ENCODE measurements at places on chromosomes 13 and 19.

- DNase-seq = peak; percentile 20
These were observed 1.8 kb upstream of the CEACAM8 start for GRCh38 chr19:42596391-42597072.

DNA sequence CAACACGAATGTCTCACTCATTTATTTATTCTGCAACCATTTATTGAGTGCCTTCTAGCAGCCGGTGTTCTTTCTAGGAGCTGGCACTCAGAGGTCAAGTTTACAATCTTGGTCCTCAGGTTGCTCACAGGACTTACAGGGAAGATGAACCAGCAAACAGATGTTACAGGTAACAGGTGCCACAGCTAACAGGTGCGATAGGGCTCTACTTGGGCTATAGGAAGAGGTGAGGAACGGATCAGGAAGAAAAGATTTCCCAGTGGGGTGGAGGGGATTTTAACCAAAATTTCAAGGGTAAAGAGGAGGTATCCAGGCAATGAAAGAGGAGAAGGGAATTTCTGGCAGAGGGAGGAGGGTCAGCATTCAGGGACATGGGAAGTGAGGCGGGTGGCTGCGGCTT lies 87.3 kb upstream of the FARP1 start:
- peak; percentile 73 for DNase-seq

- DNase-seq = no peak
These were observed 26.8 kb upstream of the ADGRE5 start for GRCh38 chr19:14354445-14354844.

- no peak for DNase-seq
These were observed 35.6 kb upstream of the ZNF599 start for GRCh38 chr19:34808566-34808965.

- no peak for DNase-seq
These were observed 272.8 kb downstream of the COG6 start for GRCh38 chr13:39928261-39928660.

DNA sequence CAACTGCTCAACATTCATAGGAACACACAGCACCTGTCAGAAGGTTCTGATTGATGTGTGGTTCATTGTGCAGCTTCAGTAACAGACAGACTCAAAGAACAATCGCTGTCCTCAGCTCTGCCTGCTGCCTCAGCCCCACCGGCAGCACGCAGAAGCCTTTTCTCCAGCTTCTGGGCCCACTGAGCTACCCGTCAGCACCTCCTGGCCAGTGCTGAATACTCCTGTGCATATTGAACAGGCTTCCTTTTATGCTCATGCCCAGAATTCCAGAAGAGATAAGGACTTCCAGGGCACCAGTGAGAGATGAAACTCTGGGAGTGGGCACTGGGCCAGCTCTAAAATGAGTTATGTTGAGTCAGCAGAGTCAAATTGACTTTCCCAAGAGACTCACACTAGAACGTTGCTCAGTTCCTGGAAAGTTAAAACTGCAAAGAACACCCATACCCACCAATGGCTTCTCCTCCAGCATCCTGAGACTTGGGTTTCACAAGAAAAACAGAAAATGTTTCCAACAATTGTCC lies 119.3 kb downstream of the COL4A1 start:
- no peak for DNase-seq

DNA sequence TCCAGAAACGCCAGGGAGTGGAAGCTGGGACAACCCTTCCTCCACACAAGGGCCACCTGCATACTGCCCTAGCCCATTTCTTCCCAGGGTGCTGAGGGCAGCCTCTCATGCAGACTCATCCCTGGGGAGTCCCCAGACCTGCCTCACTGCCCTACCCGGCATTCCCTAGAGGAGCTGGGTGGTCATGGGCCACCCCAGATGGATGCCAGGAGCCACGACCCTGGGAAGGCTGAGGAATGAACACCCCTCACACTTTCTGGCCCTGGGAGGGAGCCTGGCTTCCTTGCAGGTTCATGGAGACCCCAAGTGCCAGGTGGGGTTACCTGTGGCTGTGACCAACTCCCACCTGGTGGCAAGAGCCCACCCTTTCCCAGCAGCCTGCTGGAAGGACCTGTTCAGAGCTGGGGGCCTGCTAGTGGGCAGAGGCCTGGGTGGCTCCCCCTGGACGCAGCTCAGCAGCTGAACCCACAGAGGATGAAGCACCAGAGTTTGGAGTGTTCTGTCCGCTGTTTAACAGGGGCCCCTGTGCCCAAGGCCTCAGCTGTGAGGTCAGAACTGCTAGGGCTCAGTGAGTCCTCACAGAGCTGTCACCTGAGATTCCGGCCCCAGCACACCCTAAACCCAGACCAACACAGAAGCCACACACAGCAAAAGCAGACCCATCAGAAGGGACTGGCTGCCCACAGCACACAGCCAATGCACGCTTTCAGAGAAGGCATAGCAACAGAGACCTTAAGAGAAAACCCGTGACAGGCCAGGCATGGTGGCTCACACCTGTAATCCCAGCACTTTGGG lies 6.6 kb downstream of the ACP4 start:
- DNase-seq = peak; percentile 51

- DNase-seq = peak; percentile 94
These were observed 31.2 kb downstream of the GADD45B start for GRCh38 chr19:2507109-2507508.

GRCh38 chr13:112715210-112715609 lies 25.4 kb downstream of the ATP11A start:
- no peak for DNase-seq

- peak; percentile 55 for DNase-seq
These were observed 37.5 kb downstream of the SUGP2 start for GRCh38 chr19:18995804-18996241.

- peak; percentile 21 for DNase-seq
These were observed 13.5 kb upstream of the ADGRE1 start for GRCh38 chr19:6873708-6874431.

GRCh38 chr19:50191216-50191615 lies 12.2 kb upstream of the MYH14 start:
- DNase-seq = peak; percentile 43

GRCh38 chr13:108961542-108962125 lies 332.2 kb downstream of the MYO16 start:
- peak; percentile 61 for DNase-seq

DNA sequence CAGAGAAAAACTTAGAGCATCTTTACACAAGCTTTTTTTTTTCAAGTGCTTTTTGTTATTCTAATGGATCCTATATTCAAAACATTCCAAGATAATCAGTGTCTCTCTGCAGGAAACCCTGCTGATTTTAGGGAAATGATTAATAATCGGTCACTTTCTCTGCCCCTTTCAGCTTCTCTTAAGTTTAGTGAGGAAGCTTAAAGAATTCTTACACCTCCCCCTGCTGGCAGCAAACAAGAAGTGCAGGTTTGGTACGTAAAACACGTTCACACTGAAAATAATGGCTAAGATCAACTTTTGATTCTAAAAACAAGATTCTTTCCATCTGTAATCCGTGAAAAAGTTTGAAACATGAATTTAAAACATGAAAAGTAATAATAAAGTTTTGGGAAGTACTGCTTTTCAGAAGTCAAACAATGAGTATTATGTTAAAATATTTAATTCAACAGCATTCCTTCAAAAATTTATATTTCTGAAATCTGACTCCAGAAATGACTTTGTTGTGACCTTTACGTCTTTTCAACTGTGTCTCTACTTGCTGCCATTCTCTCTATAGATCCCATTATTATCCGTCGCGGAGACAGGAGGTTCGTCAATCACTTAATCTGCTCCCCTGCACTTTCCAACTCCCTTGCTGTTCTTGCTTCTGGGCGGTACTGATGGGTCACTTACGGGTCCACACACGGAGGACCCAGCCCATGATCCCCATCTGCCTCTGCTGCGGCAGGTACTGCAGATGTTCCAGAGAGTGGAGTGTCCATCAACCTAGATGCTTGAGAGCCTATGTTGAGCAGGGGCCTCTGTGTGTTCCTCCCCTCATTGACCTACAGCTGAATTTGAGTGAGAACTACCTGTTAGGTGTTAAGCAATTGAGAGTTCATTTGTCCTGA lies 203.1 kb upstream of the EDNRB start:
- DNase-seq = peak; percentile 59

GRCh38 chr19:42433503-42434260 lies 6.5 kb upstream of the LIPE start:
- DNase-seq = peak; percentile 86

DNA sequence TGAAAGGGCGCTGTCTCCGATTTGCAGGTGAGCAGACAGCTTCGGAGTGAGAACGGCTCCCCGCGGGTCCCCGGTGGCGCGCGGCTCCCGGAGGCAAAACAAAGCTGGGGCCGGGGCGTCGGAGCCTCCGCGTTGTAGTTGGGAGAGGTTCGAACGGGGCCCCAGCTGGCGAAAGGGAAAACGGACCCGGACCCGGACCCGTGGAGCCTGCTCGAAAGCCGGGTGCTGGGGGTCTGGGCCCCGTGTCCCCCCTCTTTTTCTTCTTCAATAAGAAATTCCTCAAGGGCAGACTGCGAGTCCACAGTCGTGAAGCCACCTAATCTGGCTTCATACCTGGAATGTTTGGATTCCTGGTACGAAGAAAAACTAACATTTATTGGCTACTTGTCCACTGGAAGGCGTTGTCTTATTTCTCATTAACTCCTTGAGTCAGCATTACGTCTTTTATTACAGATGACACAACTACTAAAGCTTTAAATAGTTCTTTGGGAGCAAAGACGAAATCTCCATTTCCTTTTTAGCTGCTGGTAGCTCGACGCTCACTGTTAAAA lies 632 bp upstream of the MTIF3 start:
- peak; percentile 73 for DNase-seq

- DNase-seq = no peak
These were observed 64.2 kb downstream of the CCDC70 start for GRCh38 chr13:51925865-51926527.

GRCh38 chr19:46009530-46010510 lies 13.0 kb downstream of the PGLYRP1 start:
- DNase-seq = peak; percentile 72

DNA sequence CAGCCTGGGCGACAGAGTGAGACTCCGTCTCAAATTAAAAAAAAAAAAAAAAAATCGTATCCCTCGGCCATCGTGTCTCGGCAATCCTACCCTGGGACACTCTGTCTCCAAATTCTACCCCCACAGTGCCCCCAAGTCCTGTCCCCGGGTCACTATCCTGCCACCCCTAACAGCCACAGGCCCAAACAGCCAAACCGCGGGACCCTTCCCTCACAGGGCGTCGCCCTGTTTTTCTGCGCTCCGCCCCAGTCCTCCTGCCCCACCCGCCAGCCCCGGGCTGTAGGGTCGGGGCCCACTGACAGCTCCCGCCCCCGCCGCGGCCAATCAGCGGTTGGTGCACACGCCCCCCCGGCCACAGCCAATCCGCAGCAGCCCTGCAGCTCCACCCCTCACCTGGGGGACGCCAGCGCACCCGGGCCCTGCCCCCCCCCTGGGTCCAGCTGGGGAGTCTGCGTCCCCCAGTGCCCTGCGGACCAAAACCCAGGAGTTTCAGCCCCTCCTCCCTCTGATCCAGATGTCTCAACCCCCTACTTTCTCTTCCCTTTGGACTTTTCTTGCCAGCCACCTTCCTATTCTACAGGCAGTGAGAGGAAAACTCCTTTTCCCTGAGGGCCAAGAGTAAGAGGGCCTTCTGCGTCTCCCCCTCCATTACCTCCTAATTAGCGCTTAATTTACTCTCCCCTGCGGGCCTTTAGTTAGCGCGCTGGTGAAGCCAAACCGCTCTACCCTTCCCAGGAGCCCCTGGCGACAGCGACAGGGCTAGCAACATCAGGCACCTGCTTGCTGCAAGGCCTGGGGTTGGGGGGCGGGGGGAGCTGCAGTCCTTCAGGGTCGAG lies 1.5 kb upstream of the BCAT2 start:
- DNase-seq = peak; percentile 99

DNA sequence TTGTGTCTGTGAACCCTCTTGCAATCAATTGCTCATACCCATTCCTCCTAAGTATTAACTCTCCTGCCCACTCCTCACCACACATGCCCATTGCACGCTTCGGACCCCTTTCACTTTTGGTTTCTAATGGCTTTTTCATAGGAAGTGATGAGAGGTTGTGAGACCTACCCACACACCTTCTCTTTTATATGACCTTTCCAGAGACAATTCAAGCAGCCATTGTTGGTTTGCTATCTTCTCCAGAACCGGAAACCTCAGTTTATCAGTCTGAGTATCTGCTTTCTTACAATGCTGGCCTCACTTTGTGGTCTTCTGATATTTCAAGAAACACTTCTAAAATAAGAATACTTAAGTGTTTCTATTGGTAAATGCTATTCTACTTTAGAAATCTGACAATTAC lies 1550.8 kb upstream of the SLC10A2 start:
- DNase-seq = no peak

- DNase-seq = peak; percentile 75
These were observed at the start of gene ITM2B for GRCh38 chr13:48233046-48233888. ITM2B (plus strand) TSS chr13:48233206; CDS start chr13:48233361, 155 bp downstream.

- no peak for DNase-seq
These were observed at the start of gene GPR18 for GRCh38 chr13:99258210-99258860. GPR18 (minus strand) TSS chr13:99258379; CDS start chr13:99255872, 2,507 bp downstream.

GRCh38 chr13:58266271-58266670 lies 634.7 kb downstream of the PCDH17 start:
- DNase-seq = peak; percentile 41

GRCh38 chr13:102983496-102983895 lies 82.7 kb downstream of the SLC10A2 start:
- DNase-seq = no peak

DNA sequence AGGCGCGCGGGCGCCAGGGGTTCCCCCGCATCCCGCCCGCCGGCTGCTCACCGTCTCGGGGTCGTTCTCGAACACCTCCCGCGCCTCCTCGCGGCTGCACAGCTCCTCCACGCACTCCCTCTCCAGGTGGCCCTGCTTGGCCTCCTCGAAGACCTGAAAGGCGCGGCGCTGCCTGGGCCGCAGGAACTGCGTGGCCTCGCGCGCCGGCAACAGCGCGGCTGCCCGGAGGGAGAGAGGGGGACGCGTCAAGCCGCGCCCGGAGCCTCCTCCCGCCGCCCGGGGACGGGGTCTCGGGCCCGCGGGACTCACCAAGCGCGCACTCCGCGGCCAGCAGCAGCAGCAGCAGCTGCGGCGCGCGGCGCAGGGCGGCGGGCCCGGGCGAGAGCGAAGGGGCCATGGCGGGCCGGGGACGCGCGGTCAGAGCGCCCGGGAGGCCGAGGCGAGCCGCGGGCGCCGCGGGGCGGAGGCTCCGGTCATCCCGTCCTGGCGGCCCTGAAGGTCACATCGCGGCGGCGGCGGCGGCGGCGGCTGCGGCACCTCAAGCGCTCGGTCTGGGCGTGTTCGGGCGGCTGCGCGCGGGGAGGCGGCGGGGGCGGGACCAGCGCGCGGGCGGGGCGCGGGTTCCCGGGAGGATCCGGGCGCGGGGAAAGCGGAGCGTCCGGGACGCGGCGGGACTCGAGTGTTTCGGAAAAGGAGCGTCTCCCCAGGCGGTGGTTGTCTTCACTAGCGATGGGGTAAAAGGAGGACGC lies at the start of gene GAS6:
GAS6 (minus strand) TSS at position 553 of the 749 bp plus-strand sequence; CDS start at position 397, 156 bp downstream.
- DNase-seq = peak; percentile 70

GRCh38 chr13:100547791-100548201 lies 40.8 kb downstream of the GGACT start:
- peak; percentile 61 for DNase-seq

All from NCI-H69 (cell line).